WTC11 (cell line): ENCODE measurements at places on chromosomes 4 and X. TPM values are rescaled to one million over a fixed set of nuclear protein-coding genes. Genes with fewer than 3 reads are reported as not detected.

GRCh38 chrX:101550362-101550750 is at the start of gene ARMCX1:
TSS of gene ARMCX1 (plus strand) at chrX:101550547. CDS start at chrX:101552931, 2,384 bp downstream.
- peak within 1 kb of the TSS; percentile 89 for H3K27ac ChIP-seq
- no peaks in the 10 kb centered on the region; the same call in 1 of the 2 replicates for H3K27me3 ChIP-seq
- peak; percentile 27 for DNase-seq
- H3K4me1 ChIP-seq, result peaks cover 16% of the 10 kb centered on the region
- H3K4me3 ChIP-seq, result peak within 1 kb of the TSS; percentile 87

DNAAF6 gene
- total RNA-seq, result not detected in 3 replicates

- H3K27me3 ChIP-seq, result no peaks in the 10 kb centered on the region
- no peaks in the 10 kb centered on the region for H3K36me3 ChIP-seq
- no peak overlapping the region for H3K4me3 ChIP-seq
- DNase-seq, result no peak
Observed at GRCh38 chr4:157741642-157742041, 431.2 kb downstream of the GASK1B start.

DNA sequence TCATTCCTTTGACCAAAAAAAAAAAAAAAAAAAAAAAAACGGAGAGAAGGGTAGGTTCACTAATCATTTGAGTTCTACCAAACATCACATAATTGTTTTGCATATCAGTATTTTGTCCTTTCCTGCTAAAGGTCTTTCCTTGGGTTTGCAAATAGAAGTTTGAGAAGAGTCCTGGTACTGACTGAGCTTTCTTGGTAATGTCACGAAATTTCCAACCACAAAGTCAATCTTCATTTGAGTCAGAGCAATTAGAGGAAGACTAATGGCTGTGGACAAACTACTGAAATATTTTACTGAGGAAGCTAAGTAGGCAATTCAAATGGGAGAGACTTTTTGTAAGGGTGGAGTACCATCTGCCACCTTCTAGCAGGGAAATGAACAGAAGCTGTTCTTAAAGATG is 21.7 kb upstream of the CD40LG start:
- no peaks in the 10 kb centered on the region for H3K36me3 ChIP-seq
- H3K27me3 ChIP-seq, result no peaks in the 10 kb centered on the region
- H3K4me3 ChIP-seq, result no peak overlapping the region
- no peak overlapping the region for H3K27ac ChIP-seq
- DNase-seq, result no peak

DNA sequence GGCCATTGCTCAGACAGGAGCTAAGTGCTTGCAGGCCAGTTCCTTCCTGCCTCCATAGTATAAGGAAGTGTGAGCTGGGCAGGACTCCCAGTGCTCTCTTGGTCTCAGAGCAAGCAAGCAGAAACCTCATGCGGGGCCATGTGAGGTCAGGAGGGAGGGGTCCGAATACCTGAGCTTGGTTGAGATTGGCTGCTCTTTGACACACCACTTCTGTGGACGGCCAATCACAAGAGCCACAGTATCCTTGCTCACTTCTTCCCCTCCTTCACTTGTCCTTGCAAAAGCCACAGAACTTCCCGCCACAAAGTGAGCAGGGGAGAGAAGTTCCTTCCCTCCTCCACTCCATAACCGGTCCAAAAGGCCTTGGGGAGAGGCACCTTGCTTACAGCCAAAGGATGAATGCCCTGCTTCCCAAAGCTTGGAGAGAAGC is 56.7 kb downstream of the PRPS1 start:
- H3K27me3 ChIP-seq, result no peaks in the 10 kb centered on the region; the same call in 1 of the 2 replicates
- no peaks in the 10 kb centered on the region for H3K4me1 ChIP-seq
- peak; percentile 23 for DNase-seq
- no peak overlapping the region for H3K4me3 ChIP-seq
- H3K27ac ChIP-seq, result no peak overlapping the region

- H3K4me3 ChIP-seq, result no peak overlapping the region
- no peak for DNase-seq
- H3K4me1 ChIP-seq, result no peaks in the 10 kb centered on the region
- H3K36me3 ChIP-seq, result peaks cover 77% of the 10 kb centered on the region
- H3K27me3 ChIP-seq, result no peaks in the 10 kb centered on the region
- no peak overlapping the region for H3K27ac ChIP-seq
Observed at GRCh38 chr4:2510351-2511259, 25.8 kb upstream of the FAM193A start.

UCP1 gene
- total RNA-seq, result 0.15 to 0.73 TPM (median 0.48 TPM) in 3 replicates

DNA sequence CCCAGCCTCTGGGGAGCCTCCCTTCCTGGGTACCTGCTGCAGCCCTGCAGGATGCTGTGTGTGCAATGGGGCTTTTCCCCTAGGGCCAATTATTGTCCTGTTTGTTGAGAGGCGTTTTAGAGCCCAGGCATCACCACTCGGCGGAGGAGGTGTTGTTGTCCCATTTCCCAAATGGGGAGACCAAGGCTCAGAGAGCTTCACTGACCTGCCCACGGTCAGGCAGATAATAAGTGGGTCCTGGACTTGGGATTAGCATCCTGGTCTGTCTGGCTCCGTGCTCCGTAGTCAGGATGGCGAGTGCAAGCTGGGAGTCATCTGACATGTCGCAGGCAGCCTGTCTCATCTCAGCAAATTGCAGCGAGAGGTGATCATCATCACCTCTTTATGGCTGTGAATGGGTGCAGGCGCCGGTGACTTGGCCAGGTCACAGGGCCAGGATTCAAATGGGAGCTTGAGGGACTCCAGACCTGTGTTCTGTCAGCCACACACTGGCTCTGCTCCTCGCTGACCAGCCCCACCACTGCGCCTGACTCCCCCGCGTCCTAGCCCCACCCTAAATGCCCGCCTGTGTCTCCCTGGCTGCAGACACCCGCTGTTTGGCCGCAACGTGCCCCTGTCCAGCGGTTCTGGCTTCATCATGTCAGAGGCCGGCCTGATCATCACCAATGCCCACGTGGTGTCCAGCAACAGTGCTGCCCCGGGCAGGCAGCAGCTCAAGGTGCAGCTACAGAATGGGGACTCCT is 16.6 kb downstream of the HTRA3 start:
- H3K36me3 ChIP-seq, result no peaks in the 10 kb centered on the region
- H3K4me1 ChIP-seq, result no peaks in the 10 kb centered on the region
- H3K27me3 ChIP-seq, result no peaks in the 10 kb centered on the region

ADGRG4 gene
- total RNA-seq, result not detected in 3 replicates

- H3K36me3 ChIP-seq, result no peaks in the 10 kb centered on the region
- no peaks in the 10 kb centered on the region for H3K27me3 ChIP-seq
- H3K4me1 ChIP-seq, result peaks cover 5% of the 10 kb centered on the region
- no peak overlapping the region for H3K27ac ChIP-seq
Observed at GRCh38 chrX:21151051-21151450, 223.2 kb upstream of the CNKSR2 start.

GRCh38 chr4:70583952-70584834 is 7.9 kb upstream of the AMBN start:
- H3K4me3 ChIP-seq, result no peak overlapping the region
- no peaks in the 10 kb centered on the region for H3K27me3 ChIP-seq
- H3K4me1 ChIP-seq, result no peaks in the 10 kb centered on the region

GRCh38 chr4:86670756-86671155 is 76.6 kb downstream of the PTPN13 start:
- peaks cover 15% of the 10 kb centered on the region for H3K36me3 ChIP-seq
- no peaks in the 10 kb centered on the region for H3K4me1 ChIP-seq
- DNase-seq, result no peak
- H3K4me3 ChIP-seq, result no peak overlapping the region
- H3K27ac ChIP-seq, result no peak overlapping the region

GRCh38 chr4:168095776-168096406 is 3.6 kb downstream of the ANXA10 start:
- H3K36me3 ChIP-seq, result no peaks in the 10 kb centered on the region
- no peak overlapping the region for H3K4me3 ChIP-seq
- no peak overlapping the region for H3K27ac ChIP-seq

- H3K27me3 ChIP-seq, result no peaks in the 10 kb centered on the region; the same call in 1 of the 2 replicates
- no peak overlapping the region for H3K4me3 ChIP-seq
- no peak overlapping the region for H3K27ac ChIP-seq
- no peak for DNase-seq
- peaks cover 15% of the 10 kb centered on the region for H3K4me1 ChIP-seq
- H3K36me3 ChIP-seq, result peaks cover 30% of the 10 kb centered on the region
Observed at GRCh38 chr4:15965325-15965724, 2.4 kb upstream of the FGFBP2 start.

SPACA5 gene
- not detected in 3 replicates for total RNA-seq

DNA sequence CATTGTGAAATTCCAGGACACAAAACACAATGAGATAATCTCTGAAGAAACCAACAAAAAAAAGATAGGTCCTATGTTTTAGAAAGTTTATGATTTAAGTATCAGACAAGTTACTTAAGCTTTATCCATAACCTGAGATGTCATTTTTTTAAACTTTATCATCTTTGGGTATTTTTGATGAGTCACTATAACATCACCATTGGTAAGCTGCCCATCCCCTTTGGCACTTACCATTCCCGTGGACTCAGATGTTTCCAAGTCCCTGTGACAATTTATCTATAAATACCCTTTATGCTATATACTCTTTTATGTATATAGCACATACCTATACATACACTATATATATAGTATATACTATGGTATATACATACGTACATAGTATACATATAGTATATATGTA is 198.9 kb upstream of the GEMIN8 start:
- H3K4me1 ChIP-seq, result peaks cover 5% of the 10 kb centered on the region; the same call in 1 of the 2 replicates
- peaks cover 4% of the 10 kb centered on the region; the same call in 1 of the 2 replicates for H3K36me3 ChIP-seq
- H3K27ac ChIP-seq, result no peak overlapping the region
- H3K4me3 ChIP-seq, result no peak overlapping the region
- H3K27me3 ChIP-seq, result no peaks in the 10 kb centered on the region

DNA sequence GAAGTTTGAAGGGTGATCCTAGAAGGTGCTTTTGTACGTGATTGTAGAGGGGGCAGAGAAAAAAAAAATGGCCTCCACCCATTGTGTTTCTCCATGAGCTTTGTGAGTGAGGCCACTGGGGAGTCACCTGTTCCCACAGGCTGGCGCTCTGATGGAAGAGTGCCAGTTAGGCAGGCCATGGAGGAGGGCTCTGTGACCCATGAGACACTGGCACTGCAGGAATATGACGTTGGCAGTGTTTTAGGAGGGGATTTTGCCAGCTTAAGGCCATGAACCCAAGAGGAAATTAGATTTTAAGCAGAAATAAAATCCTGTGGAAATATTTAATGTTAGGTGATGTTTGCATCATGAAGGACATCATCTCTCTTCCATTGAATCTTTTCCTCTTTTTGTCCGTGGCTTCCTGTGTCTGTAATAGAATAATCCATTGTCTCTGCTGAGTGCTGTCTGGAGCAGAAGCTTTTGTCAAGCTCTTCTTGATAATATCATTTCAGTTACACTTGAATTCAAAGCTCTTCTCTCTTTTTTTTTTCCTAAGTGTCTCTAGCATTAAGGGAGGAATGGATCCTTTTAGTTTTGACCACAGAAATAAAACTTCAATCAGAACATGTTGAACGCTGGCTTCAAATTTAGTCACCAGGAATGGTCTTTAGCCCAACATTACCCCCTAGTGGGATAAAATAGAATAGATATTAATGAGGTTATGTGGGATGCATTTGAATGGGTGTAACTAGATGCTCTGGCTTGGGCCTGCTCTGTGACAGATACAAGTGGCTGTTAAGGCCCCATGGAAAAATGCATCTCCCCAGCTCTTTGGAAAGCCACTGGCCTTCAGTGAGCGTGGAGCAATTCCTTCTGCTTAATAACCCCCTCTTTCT is 41.0 kb upstream of the UCP1 start:
- no peaks in the 10 kb centered on the region for H3K36me3 ChIP-seq
- H3K27ac ChIP-seq, result no peak overlapping the region
- H3K27me3 ChIP-seq, result no peaks in the 10 kb centered on the region
- peaks cover 5% of the 10 kb centered on the region for H3K4me1 ChIP-seq

TIGD4 gene
- 1.9 to 2.5 TPM (median 2.0 TPM) in 3 replicates for total RNA-seq

- H3K4me1 ChIP-seq, result no peaks in the 10 kb centered on the region
- H3K27ac ChIP-seq, result no peak overlapping the region
- H3K4me3 ChIP-seq, result no peak overlapping the region
- no peaks in the 10 kb centered on the region; the same call in 1 of the 2 replicates for H3K27me3 ChIP-seq
- DNase-seq, result no peak
- H3K36me3 ChIP-seq, result peaks cover 28% of the 10 kb centered on the region
Observed at GRCh38 chrX:156002507-156002906, 5.0 kb downstream of the IL9R start.

KIF4A gene
- 34.9 to 36.2 TPM (median 35.5 TPM) in 3 replicates for total RNA-seq

- no peaks in the 10 kb centered on the region for H3K4me1 ChIP-seq
- no peak overlapping the region for H3K4me3 ChIP-seq
- no peaks in the 10 kb centered on the region for H3K27me3 ChIP-seq
- DNase-seq, result no peak
- peaks cover 4% of the 10 kb centered on the region; the same call in 1 of the 2 replicates for H3K36me3 ChIP-seq
Observed at GRCh38 chrX:39115166-39115565, 313.9 kb downstream of the MID1IP1 start.

RLIM gene
- 31.4 to 34.4 TPM (median 32.5 TPM) in 3 replicates for total RNA-seq

- H3K36me3 ChIP-seq, result peaks cover 6% of the 10 kb centered on the region
- no peak overlapping the region for H3K27ac ChIP-seq
- no peak for DNase-seq
- no peak overlapping the region for H3K4me3 ChIP-seq
Observed at GRCh38 chr4:185958094-185958747, 110.7 kb upstream of the TLR3 start.

GRCh38 chr4:10456595-10457254 is 501 bp downstream of the ZNF518B start:
- H3K4me1 ChIP-seq, result peaks cover 35% of the 10 kb centered on the region
- peaks cover 31% of the 10 kb centered on the region for H3K36me3 ChIP-seq
- DNase-seq, result peak; percentile 58

GRCh38 chr4:5730993-5731990 is 20.3 kb downstream of the EVC start:
- no peak for DNase-seq
- H3K27ac ChIP-seq, result peak overlapping the region; percentile 29
- peaks cover 14% of the 10 kb centered on the region for H3K4me1 ChIP-seq
